ENCODE measurements at places on chromosomes 12 and 14.

DNA sequence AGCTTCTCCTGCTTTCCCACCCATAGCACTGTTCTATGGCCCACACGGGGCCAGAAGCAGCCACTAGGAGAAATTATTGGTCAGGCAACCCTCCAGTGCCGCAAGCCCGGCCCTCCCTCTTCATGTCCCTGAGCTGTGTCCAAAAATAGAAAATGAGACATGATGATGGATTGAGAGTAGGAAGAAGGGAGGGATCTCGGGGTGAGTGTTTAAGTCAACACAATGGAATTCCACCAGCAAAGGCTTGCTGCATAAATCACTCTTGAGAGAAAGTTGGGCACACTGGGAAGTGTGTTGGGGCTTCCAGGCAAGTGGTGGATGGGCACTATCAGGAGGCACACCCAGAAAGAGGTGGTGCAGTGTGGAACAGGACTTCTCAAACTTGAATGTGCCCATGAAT, 94.2 kb downstream of the LLPH start:
- peak; percentile 89 for DNase-seq

- DNase-seq = no peak
Observed at GRCh38 chr12:67452119-67452805, 183.1 kb downstream of the CAND1 start.

DNA sequence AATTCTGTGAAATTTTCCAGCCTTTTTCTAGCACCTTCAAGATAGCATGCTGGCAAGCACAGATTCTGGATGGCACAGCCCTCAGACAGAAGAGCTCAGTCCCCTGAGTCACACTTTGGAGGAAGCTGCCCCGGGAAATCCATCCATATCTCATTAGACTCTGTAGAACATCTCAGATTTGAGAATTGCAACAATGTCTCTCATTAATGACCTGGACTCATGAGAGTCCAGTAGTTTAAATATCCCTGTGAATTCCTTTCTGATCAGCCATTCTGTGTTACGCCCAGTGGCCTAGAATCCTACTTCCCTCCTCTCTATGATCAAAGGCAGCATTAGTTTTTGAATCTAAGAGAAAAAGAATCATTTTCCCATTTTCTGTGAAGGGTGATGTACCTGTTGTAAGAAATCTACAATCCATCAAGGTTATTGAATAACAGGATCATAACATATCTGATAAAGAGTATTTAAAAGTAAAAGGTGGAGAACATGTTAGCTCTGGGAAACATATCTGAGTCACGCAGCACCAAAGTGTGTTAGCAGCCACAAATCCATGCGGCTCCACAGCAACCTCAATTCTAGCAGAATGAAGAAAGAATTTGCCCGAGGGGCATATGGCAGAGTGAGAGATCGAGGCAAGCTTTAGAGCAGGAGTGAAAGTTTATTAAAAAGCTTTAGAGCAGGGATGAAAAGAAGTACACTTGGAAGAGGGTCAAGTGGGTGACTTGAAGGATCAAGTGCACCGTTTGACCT, 855.6 kb upstream of the TMEM132C start:
- no peak for DNase-seq

GRCh38 chr12:25694072-25694471, 141.0 kb upstream of the LMNTD1 start:
- DNase-seq = no peak

- peak; percentile 53 for DNase-seq
Observed at GRCh38 chr12:80553316-80553715, 109.3 kb downstream of the PTPRQ start.

DNA sequence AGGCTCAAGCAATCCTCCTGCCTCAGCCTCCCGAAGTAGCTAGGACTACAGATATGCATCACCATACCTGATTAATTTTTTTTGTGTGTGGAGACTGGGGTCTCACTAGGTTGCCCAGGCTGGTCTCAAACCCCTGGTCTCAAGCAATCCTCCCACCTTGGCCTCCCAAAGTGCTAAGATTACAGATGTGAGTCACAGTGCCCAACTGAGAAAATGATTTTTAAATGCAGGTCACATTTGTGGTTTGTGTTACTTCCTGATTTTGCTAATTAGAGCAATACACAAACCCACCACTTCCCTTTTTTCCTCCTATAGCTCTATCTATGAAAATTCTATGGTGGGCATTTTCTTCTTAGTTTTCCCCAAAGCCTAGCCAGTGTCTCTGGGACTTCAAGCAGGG, 45.5 kb upstream of the TMEM263 start:
- no peak for DNase-seq

- no peak for DNase-seq
Observed at GRCh38 chr12:104763168-104763805, 194.8 kb downstream of the SLC41A2 start.

DNA sequence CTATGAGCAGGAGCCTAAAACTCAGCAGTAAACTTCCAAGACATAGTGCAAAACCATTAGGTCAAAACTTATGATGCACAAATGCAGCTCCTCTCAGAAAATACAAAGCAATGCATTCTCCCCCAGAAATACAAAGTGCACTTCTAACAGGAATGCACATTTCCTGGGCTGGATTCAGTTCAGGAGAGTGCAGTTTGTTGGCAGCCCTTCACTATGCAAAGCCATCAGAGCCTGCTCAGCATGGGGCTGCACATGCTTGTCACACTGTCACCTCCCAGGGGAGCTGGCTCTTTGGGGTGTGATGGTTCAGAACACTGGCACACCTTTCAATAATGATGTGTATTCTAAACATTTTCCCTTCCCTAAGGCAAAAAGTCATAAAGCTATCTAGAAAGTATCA, 110.4 kb downstream of the KCNK10 start:
- DNase-seq = no peak

DNA sequence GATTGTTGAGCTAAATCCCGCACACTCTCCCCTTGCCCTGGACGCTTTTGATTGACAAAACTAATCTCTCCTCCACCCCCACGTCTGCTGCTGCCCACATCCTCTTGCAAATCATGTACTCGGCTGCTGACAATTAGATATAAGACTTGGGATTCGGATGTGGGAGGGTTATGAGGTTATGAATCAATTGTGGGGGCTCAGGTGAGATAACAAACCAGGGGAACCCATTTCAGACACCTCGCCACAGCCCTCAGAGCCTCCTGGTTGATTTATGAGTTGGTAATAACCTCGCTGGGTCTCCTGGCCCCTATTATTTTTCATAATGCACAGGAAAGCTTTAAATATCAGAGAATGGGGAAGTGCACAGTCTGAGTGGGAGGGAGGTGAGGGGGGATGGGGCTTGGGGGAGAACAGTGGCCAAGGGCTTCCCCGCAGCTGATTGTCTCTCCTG, 449.9 kb downstream of the DPF3 start:
- DNase-seq = no peak

DNA sequence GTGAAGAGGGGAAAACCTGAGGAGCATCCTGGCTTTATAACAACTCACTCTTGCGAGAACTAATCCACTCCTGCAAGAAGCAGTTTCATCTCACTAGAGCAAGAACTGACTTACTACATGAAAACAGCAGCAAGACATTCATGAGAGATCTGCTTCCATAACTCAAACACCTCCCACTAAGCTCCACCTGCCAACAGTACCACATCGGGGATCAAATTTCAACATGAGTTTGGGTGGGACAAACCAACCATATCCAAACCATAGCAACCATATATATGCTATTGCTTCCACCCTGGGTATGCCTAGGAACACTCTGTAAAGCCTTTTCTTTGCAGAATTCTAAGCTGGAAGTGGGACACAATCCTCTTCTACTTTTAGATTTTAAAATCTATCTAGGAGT, 13.9 kb upstream of the AVPR1A start:
- DNase-seq = no peak

- DNase-seq = no peak
Observed at GRCh38 chr12:20213723-20214625, 154.4 kb upstream of the PDE3A start.

DNA sequence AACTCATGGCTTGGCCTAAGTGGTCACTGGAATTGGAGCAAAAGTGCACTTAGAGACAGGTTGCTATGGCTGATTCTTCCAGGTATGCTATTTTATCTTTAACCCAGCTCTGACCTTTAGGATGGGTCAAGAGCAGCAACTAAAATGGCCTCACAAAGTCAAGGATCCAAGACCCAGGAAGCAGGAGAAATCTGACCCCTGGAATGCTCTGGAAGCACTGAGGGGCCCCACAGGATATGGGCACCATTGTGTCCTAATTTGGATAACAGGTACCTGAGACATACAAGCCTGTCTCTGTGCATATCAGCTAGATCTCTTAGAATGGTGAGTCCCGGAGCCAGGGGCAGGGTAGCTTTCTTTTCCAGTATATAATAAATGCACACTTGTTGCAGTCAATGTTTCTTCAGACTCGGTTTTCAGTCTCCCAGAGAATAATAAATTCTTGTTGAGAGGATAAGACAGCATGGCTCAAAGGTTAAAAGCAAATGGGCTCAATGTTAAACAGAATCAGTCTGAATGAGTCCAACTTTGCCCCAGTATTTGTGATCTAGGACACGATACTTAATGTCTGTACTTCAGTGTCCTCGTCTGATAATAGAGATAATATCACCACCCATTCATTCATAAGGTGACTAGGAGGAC, 29.3 kb upstream of the TMCC3 start:
- no peak for DNase-seq

- no peak for DNase-seq
Observed at GRCh38 chr14:92619671-92620456, 106.3 kb downstream of the RIN3 start.

GRCh38 chr12:19988948-19989347, 379.4 kb upstream of the PDE3A start:
- DNase-seq = no peak

DNA sequence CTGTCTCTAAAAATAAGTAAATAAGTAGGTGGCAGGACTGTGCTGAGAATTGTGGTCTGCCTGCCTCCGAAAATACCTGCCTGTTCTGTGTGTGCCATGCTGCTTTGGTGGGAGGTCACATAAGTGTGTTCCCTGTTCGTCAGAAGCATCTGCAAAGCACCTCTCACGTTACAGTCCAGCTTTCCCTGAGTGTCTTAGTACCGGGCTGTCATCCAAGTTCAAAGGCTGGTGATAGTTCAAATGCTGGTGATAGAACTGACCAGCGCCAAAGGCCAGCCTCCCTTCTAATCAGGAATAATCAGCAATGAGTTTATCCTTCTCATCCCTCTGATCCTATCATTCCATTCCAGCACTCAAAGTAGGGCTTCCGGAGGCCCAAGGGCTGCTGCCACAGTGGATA, 5.6 kb downstream of the CABP1 start:
- DNase-seq = no peak

DNA sequence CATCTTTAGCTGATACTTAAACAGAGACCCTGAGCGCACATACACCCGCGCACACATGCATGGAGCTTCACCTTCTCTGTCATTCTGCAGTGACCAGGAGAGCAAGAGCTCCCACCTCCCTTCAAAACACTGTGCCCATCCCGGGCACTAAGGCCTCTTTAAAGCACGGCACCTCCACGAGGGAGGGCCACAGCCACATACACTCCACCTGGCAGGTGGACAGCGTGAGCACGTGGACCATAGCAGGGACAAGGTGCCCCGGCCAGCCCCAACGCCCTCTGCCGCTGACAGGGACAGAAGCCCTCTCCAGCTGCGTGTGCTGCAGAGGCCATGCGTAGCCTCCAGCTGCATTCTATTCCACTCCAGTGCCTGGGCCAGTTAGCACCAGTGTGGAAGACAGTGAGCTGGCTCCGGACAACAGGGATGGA, 5.4 kb downstream of the GAPDH start:
- DNase-seq = no peak

- DNase-seq = no peak
Observed at GRCh38 chr14:64715628-64716412, 11.6 kb downstream of the PLEKHG3 start.

DNA sequence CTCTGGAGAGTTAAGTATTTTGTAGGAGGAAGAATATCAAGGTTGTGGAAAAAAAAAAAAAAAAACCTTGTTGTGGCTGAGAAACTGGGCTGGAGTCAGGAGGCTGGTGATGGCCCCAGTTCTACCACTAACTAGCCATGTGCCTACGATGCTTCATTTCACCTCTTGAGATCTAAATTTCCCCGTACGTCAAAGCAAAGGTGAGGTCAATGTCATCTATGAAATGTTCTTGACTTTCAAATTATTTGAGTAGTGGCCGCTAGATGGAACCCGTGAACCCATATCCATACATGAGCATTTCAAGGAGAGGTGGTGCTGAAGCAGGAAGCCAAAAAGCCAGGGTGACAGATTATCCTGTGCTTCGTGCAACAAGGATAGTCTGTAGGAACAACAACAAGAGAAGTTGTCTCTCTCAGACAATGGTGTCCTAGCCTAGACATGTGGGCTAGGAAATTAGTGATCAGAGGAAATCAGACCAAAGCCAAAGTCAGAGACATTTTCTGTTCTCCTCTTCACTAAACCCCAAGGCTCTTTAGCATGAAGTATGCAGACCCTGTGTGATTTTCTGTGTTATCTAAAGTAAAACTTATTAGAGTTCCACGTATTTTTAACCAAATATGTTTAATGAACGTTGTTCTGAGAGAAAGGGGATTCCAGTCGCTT, 95.5 kb upstream of the ETV6 start:
- DNase-seq = no peak

DNA sequence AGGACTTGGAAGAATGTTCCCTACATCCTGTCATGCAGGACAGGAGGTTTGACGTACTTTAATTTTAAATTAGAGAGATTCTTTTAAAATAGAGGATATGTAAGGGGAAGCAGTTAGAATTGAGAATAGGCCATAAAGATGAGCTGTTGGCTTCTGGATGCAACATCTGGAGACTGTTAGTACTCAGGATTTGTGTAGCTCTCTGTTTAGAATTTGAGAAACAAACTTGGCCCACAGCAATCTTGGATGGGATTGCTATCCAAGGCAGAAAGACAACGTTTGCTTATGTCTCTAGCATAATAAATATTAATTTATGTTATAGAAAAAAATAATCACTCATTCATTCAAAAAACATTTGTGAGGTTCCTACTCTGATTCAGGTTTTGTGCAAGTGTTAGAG, 398.4 kb upstream of the NOVA1 start:
- DNase-seq = no peak

- no peak for DNase-seq
Observed at GRCh38 chr12:124504273-124505000, 63.0 kb downstream of the NCOR2 start.

DNA sequence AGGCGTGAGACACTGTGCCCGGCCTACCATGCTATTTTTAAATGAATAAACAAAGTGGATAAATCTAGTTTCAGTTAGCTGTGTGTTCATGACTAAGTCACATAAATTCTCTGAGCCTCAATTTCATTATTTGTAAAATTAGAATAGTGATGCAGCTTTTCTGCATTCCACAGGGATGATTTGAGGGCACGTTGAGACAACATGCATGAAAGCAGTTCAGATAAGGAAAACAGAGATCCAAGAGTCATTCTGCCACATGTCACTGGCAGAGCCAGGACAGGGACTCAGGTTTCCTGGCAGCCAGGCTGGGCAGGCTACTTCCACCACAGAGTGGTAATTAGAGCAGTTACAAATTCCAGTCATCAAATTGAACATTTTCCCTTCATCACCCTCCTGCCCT, 2.9 kb upstream of the PPP4R4 start:
- no peak for DNase-seq

- DNase-seq = peak; percentile 39
Observed at GRCh38 chr14:23551266-23552028, at the start of gene ZFHX2. Gene ZFHX2, minus strand, starts transcription at chr14:23551765. Its CDS starts 16,440 bp downstream, at chr14:23535325.

GRCh38 chr14:71590131-71590530, 342.1 kb upstream of the RGS6 start:
- DNase-seq = no peak
